ENCODE measurements at places on chromosomes 11 and 22.

DNA sequence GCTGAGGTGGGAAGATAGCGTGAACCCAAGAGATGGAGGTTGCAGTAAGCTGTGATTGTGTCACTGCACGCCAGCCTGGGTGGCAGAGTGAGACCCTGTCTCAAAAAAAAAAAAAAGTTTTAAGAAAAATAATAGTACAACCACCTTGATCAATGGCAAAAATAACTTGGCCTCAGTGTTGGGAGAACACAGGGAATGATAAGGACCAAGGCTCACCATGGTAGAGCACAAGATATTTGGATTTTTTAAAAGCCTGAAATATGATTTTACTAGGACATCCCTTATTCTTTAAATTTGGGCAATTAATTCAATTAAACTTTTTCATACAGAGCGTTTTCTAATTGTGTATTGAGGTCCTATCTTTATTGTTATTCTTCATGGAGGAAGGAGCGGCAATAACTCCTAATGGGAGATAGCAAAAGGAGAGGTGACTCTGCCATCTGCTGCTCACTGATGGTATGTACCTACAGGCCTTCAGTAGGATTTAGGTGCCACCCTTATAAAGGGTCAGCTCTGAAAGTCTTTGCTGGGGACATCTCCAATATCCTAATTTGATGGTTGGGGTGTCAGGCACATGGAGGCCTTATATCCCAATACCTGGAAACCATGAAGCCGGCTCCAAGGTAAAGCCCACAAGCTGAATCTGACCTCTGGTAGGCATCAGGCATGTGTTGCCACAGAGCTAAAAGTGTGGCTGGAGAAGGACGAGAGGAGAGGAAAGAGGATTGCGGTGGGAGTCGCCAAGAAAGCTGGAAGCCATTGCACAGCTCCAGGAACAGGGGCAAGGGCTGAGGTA, 21.9 kb upstream of the POLD3 start:
- peak; percentile 20 for DNase-seq

DNA sequence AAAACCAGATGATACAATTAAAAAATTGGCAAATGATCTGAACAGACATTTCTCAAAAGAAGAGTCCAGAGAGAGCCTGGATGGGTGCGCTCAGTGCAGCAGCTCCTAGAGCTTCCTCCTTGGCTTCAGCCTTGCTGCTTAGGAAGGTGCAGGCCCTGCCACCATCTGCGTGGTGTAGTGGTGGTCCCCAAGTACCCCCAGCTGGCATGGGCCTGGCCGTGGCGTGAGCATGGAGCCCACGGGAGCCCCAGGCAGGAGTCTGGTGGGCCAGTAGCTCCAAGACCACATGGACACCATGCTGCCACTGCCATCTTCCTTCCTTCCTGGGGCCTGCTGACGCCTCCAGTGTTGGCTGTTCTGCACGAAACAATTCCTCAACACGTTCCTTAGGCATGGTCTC, 20.5 kb downstream of the THY1 start:
- no peak for DNase-seq

DNA sequence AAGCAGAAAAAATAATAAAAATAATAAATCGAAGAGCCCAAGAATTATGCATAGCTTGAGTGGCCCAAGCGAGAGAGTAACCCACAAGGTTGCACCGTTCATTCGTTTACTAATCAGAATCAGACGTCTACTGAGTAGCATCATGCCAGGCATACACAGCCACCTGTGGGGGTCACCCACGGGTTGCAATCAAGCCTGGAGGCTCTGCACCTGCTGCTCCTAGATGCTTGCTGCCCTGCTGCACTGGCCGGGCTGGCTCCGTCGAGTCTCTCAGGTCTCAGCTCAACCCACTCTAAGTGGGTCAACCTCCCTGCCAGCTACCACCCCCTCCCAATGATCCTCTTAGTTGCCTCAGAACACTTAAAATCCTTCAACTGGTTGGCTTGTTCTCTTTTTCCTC, 2.0 kb upstream of the TESMIN start:
- no peak for DNase-seq

DNA sequence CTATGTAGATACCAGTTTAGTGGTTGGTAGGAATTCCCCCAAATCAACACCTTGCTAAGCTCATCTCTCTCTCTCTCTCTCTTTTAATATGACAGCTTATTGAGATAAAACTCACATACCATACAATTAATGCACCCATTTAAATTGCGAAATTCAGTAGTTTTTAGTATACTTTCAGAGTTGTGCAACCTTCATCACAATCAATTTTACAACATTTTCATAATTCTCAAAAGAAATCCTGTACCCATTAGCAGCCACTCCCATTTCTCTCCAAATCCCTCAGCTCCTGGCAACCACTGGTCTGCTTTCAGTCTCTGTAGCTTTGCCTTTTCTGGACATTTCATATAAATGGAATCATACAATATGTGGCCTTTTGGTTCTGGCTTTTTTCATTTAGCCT, 13.3 kb downstream of the NNMT start:
- no peak for DNase-seq

GRCh38 chr22:37267135-37267587, 15.1 kb upstream of the CYTH4 start:
- DNase-seq: peak; percentile 72

- no peak for DNase-seq
Observed at GRCh38 chr22:35034963-35035362, 31.0 kb upstream of the ISX start.

- DNase-seq: no peak
Observed at GRCh38 chr22:29291215-29291614, 15.2 kb upstream of the GAS2L1 start.

All from activated CD8-positive, alpha-beta memory T cell treated with anti-CD3 and anti-CD28 coated beads, Interleukin-2, amount 50 U/mL, for 4 hours (primary cell).